Right lung (tissue), 10 donors: ENCODE measurements at places on chromosomes 3 and 15. TPM values are rescaled to one million over a fixed set of nuclear protein-coding genes. Genes with fewer than 3 reads are reported as not detected.

CELSR3 gene
- 0.99 TPM for polyA plus RNA-seq

TMEM207 gene
- 0.37 TPM for polyA plus RNA-seq

ACTC1 gene
- polyA plus RNA-seq = 11.6 TPM

STX19 gene
- 3.8 TPM for polyA plus RNA-seq

FAM81A gene
- 3.3 TPM for polyA plus RNA-seq

ROPN1 gene
- polyA plus RNA-seq = 0.19 TPM
